ENCODE measurements at places on chromosomes 3 and 15.

GRCh38 chr15:68578175-68578979 is 416 bp upstream of the CORO2B start:
- peak; percentile 57 for DNase-seq

DNA sequence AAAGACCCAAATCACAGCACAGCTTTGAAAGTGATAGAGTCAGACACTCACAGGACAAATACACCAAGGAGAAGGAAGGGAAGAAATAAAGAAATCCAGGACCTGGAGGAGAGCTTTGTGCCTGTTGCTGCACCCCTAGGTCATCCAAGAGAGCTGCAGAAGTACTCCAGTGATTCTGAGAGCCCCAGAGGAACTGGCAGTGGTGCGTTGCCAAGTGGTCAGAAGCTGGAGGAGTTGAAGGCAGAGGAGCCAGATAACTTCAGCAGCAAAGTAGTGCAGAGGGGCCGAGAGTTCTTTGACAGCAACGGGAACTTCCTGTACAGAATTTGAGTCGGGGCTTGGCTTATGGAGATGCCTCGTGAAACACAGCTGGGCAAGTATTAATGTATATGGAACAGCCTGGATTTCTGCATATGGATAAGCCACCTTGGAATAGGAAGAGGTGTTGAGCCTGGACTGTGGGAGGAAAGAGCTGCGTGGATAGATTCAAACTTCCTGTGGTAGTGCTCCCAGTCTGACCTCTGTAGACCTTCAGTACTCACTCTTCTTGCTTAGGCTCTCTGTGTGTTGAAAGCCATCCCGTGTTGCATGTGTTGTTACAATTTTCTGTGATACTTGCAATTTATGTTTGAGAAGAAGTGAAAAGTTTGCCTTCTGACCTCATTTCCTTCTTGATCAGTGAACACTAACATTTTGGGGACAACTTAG is 6.1 kb downstream of the NGRN start:
- DNase-seq = no peak

DNA sequence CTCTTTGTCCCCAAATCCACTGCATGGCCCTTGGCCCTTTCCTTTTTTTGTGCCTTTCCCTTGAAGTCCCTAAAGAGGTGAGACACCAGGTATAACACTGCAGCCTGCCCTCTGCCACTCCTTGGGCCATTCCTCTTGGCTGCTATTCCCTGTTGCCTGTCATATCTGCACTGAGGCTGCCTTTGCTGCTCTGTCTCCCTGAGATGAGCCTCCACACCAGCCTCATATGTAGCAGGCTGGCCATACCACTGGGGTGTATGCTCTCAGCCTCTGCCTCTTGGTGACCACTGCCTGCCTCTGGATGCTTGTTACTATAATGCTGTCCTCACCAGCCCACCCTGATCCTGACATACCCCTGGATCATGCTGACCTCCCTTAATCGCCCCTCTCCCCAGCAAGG is 252.0 kb downstream of the CLSTN2 start:
- DNase-seq = no peak

DNA sequence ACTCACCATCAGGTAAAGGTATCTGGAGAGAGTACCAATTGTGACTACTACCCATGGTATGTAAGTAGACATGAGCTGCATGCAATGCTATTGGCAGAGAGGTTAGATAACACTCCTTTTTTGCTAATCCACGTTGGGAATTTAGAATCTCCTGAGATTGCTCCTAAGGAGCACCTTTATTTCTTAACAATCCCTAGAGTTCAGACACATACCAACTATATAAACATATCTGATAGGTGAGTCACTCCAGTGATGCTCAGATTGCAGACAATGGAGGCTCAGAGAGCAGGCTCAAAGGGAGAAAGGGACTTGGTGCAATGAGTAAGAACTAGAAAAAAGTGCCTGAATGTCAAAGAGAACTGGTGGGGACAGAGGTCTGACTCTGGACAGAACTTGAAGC is 47.0 kb upstream of the LRRFIP2 start:
- peak; percentile 36 for DNase-seq

Measured in mucosa of gallbladder (tissue), 1 donor.